ENCODE measurements at places on chromosomes 6 and 20. TPM values are rescaled to one million over a fixed set of nuclear protein-coding genes. Genes with fewer than 3 reads are reported as not detected.

Gene TRIM40
- not detected for total RNA-seq

Gene CLVS2
- not detected for total RNA-seq

Gene TPBG
- total RNA-seq, result 12.4 TPM

Gene ACTL10
- total RNA-seq, result 1.3 TPM

Gene BLCAP
- total RNA-seq, result 74.8 TPM

Gene LRRC73
- total RNA-seq, result 0.55 TPM

Gene SIRPB2
- 14.3 TPM for total RNA-seq

DNA sequence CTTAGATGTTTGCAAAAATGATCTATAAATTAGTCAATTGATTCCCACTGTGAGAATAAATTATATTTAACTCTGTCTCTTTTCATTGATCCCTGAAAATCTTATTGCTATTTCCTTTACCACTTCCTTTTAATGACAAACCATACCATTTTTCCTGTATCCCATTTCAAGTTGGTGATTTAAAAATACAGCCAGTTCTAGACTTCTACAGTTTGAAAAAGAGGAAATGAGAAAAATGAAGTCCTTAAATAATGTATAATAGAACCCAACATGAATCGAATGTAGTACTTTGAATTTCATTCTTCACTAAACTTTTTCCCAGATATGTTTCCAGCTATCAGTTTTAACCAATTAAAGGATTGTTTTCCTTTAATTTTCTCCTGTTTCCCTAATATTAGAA is 29.5 kb upstream of the SDHAF4 start:
- no peak for DNase-seq

- no peak for DNase-seq
Observed at GRCh38 chr20:15848126-15848525, 725.1 kb downstream of the KIF16B start.

DNA sequence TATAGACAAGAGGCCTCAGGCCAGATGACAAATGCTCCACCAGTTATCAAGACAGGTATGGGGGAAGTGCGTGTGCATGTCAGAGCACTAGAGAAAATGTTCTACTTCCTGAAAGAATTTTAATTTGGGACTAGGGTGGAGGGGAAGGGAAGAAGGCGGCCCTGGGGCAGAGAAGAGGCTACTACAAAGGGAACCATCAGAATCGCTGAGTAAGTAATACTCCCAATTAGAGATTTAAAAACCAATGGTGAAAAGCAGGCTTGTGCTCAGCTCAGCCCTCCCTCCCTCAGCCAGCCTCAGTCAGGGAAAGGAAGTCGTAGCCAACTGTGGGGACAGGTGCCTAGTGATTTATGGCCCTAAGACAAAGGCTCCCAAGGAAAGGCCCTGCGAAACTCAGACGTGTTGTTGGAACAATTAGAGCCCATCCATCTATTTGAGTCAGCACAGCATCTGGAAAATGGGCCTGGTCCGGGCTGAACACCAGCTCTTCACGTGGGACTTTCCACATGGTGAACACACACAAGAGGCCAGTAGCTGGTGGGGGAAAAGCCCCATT is 15.0 kb upstream of the MAFB start:
- DNase-seq, result no peak

- DNase-seq, result no peak
Observed at GRCh38 chr6:37306624-37307222, 47.1 kb upstream of the RNF8 start.

GRCh38 chr6:161644521-161644920 is 370.7 kb upstream of the AGPAT4 start:
- DNase-seq, result no peak

DNA sequence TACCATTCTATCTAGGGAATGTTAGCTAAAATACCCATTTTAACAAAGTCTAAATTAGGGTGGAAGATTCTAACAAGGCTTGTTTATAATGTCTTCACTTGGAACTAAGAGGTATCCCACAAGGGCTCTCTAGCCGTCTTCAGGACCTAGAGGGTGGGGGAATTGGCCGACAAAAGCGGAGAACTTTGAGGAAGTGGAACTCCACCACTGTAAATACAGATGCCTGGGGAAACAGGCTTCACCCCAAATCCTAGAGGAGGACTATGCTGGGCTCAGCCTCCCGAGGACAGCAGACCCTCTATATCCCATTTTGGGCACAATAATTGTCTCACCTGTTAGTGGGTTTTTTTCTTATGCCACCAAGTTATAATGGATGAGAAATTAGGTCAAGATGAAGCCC is 58.0 kb upstream of the TFB1M start:
- no peak for DNase-seq

- no peak for DNase-seq
Observed at GRCh38 chr6:138546733-138547185, 47.5 kb upstream of the NHSL1 start.

DNA sequence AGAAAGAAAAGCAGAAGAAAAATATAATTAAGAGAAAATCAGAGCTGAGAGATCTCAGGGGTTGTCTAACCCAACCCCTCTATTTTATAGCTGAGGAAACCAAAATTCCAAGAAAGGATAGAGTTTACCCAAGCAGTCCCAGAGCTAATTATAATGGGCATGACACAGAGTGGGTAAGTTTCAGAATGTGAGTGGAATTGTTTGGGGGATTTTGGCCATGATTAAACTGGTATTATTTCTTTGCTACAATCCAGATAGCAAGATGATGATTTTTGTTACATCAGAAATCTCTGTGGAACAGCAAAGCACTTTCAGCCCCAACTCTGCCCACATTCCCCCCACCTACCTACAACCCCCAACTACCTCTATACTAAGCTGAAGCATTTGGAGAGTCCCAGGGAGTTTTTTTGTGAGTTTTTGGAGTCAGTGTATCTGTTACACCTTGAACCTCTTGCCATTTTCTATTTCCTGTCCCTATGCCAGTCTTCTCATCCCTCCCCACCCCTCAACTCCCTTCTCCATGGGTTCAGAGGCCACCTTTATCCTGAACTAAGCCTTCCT is 24.7 kb downstream of the POFUT1 start:
- DNase-seq, result no peak

DNA sequence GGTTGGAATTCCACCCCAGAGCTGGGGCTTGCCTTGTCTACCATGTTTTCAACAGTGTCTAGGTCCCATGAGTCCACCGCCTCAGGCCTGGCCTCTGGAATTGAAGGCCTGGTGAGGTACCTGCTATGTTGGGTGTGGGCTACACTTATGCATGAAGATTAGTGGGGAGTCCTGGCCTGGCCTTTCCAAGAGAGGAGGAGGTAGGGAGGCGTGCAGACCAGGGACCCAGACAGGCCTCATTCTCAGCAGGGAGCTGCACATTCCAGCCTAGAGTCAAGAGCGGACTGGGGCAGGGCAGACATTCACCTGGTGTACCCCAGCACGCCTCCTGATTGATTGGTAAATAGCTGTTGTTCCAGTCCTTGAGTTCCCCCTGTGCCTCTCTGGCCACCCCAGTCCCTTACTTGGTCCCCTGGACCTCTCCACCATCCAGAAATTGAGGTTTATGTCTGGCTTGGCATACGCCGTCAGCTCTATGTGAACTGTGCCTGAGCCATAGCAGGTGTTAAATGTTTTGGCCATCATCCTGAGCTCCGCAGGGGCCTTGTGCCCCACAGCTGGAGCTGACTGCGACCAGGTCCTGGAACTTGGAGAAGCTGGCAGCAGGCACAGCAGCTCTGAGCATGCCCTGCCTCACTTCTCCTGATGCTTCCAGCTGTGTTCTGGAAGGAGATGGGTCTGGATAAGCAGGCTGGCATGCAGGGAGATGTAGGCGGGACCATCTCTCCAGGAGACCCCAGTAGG is 8.2 kb upstream of the VEGFA start:
- DNase-seq, result peak; percentile 57

DNA sequence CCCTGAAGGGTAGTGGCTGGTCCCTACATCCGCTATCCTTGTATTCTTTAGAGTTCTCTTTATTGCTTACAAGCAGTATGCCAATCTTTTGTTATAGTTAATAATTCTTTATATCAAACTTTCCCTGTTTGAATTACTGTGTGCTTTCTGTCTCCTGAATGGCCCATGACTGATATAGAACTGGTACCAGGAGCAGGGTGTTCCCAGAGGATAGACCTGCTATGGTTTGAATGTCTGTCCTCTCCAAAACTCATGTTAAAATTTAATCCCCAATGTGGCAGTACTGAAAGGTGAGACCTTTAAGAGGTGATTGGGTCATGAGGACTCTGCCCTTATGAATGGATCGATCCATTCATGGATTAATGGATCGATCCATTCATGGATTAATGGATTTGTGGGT is 26.0 kb downstream of the CD164 start:
- DNase-seq, result no peak

- DNase-seq, result no peak
Observed at GRCh38 chr6:21022343-21023107, 488.3 kb downstream of the CDKAL1 start.

GRCh38 chr6:142781129-142781528 is 163.8 kb downstream of the HIVEP2 start:
- no peak for DNase-seq

GRCh38 chr6:11161031-11161956 is 49.8 kb upstream of the ERVFRD-1 start:
- DNase-seq, result no peak

GRCh38 chr6:18985996-18986395 is 598.8 kb downstream of the RNF144B start:
- no peak for DNase-seq

DNA sequence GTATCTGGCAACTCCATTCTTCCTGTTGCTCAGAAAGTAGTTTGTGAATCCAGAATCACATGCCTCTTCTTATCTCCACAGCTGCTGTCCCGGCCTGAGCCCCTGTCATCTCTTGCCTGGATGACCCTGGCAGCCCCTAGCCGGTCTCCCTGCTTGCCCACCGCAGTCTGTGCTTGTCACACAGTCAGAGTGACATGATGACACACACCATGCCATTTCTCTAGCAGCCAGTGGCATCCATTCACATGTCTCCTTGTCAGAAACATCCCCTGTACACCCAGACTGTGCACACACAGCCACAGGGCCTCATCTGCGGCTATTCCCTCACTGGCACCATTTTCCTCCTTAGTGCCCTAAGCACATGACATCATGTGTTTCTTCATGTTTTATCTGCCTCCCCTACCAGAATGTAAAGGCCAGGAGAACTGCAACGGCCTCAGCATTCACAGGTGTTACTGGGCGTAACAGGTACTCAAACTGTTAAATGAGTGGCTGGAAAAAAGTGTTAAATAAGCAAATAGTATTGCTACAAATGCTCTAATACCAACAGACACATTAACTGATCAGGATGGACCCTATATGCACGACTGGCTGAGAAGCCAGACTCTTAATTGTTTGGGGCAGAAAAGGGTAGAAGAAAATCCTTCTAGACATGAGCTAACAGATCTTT is 9.6 kb downstream of the ABHD12 start:
- DNase-seq, result no peak

- DNase-seq, result no peak
Observed at GRCh38 chr6:75484535-75484934, 9.1 kb downstream of the FILIP1 start.

All from upper lobe of right lung (tissue), 1 donor.